ENCODE measurements at places on chromosomes 5 and 9. TPM values are rescaled to one million over a fixed set of nuclear protein-coding genes. Genes with fewer than 3 reads are reported as not detected.

FOXD4L6 gene
- not detected for total RNA-seq

DNA sequence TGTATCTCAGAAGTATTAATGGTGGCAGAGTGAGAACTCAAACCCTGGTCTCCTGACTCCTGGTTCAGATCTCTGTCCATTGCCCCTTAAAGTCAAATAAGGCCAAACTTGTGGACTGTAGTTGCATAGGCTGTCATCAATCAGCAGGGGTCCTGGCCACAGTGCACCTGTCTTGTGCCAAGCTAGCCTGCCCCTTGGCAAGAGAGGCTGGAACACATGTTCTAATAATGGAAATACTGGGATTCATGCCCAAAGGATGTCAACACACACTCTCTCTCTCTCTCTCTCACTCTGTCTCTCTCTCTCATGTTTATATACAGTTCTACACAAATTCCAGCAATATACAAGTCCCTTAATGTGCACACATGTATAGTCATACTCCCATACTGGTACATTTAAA is 44.3 kb downstream of the GLRA1 start:
- DNase-seq = no peak

CCDC192 gene
- total RNA-seq = 0.50 TPM

GRCh38 chr5:149028984-149029383 is 33.9 kb downstream of the SH3TC2 start:
- no peak for DNase-seq

WWC1 gene
- 20.2 TPM for total RNA-seq

DNA sequence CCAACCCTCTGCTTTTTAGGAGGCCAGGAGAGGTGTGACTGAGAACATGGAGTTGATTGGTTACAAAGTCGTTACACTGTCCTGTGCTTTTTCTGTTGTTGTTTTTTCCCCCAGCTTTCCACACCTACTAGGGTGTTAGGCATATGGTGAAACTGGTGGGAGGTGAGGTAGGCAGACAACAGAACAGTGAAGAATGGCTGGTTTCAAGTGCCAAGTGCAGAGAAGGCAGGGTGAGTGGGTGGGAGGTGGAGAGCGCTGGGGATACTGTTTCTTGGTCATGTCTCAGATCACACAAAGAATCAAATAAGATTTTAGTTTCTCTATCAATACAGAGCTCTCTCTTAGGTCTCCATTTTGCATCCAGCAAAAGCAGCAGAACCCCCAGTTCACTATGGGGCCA is 2.2 kb upstream of the SPTAN1 start:
- no peak for DNase-seq

- peak; percentile 50 for DNase-seq
Observed at GRCh38 chr9:83622939-83623678, at the start of gene IDNK. Gene IDNK, plus strand, starts transcription at chr9:83623143. Its CDS starts 29 bp downstream, at chr9:83623172.

- DNase-seq = no peak
Observed at GRCh38 chr9:69078581-69078980, 43.0 kb downstream of the FXN start.

GRCh38 chr5:115626445-115626823 is 598 bp upstream of the TMED7 start:
- no peak for DNase-seq

ELAVL2 gene
- total RNA-seq = 188 TPM

GRCh38 chr5:135154197-135154596 is 120.2 kb upstream of the PITX1 start:
- no peak for DNase-seq

- DNase-seq = no peak
Observed at GRCh38 chr5:150253416-150254208, 36.0 kb downstream of the CAMK2A start.

VPS13A gene
- 25.6 TPM for total RNA-seq

IRGM gene
- total RNA-seq = not detected

- DNase-seq = no peak
Observed at GRCh38 chr9:5518937-5519319, 8.6 kb downstream of the PDCD1LG2 start.

RNF180 gene
- total RNA-seq = 16.6 TPM

DNA sequence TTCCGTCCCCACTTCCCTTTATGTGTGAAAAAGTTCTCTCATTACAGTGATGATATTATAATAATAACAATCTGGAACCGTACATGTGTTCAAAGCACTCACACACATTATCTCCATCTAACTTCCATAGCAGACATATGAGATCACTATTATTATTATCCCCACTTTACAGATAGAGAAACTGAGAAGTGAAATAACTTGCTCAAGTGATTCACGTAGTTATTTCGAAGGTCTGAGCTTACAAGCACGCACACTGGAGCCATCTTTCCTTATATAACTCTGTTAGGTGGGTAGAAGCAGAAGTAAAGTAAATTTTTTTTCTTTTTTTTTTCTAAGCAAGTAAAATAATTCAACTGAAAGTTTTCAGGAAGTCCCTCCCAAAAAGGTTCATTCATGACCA is 62.9 kb upstream of the PTGER4 start:
- no peak for DNase-seq

C9orf153 gene
- total RNA-seq = 0.99 TPM

DNA sequence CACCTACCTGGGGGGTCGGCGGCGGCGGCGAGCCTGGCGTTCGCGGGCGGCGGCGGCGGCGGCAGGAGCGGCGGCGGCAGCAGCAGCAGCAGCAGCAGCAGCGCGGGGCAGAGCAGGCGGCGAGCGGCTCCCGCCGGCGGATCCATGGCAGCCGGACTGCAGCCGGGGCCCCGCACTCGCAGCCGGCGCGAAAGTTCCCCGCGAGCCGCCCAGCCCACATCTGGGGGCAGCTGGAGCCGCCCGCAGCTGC is 153 bp downstream of the ADAMTS2 start:
- no peak for DNase-seq

GRCh38 chr9:95270790-95271189 is 46.7 kb downstream of the FANCC start:
- no peak for DNase-seq

DNA sequence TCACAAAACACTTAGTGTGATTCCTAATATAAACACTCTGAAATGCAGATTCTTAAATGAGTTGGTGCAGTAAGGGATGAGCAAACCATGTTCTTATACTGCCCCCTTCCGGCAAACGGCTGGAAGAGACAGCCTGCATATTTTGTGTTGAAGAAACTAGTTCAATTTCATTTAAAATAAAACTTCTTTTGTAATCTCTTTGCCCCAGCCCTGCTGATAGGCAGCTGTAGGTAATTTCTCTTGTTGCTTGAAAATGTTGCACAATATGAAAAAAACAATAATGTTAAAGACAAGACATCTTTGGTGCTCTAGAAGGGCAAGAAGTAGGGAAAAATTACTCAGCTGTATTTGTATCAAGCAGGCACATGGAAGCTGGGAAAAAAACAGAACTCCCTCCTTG is 89.7 kb upstream of the CCNG1 start:
- DNase-seq = peak; percentile 71

DNA sequence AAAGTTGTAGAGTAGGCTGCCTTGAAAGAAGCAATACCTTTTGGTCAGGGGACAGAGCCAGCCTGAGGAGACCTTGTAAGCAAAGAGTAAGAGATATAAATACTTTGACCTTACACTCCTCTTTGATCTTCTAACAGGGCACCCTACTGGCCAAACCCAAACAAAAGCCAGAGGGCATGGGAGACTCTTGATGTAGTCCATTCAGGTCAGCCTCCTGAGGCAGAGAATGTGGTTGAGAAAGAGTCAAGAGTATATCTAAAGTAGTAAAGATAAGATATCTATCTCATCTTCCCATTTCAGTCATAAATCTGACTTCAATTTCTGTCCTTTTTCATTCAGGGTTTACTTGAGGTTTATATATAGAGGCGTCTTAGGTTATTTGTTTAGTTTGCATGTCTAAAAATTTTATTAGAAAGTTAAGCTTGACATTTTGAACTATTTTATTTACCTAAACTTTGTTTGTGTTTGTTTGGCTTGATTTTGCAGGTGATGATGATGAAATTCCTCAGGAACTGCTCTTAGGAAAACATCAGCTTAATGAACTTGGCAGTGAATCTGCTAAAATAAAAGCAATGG is 125.7 kb downstream of the NIPBL start:
- no peak for DNase-seq

- DNase-seq = no peak
Observed at GRCh38 chr5:169279125-169279524, 21.8 kb downstream of the SLIT3 start.

PIP5KL1 gene
- total RNA-seq = 7.3 TPM

DNA sequence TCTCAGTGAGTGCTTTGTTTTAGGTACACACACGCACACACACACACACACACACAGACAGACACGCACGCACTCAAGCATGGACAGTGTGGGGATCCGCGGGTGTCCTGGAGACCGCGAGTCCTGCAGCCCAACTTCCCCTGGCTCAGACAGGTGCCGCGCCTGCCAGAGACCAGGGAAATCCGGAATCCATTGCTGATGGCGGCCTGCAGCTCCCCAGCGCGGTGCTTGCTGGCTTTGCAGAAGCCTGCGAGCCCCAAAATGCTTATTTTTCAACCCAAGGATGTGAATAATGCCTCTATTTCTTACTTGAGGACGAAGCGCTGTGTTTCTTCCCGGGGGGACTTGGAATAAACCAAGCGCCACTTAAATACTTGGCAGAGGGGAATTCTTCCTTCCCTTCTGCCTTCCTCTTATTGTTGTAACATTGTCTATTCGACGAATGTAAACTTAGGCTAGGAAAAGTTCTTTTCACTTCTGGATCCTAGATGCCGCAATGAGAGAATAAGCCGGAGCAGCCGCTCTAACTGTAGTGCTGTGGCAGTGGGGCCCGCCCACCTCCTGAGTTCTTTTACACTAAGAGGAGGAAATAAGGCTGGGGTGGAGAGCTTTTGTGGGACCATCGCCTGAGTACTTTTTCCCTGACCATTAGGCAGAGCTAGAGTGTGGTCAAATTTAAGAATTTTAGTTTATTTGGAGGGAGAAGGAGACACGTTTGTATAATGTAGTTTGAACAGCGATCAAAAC is 802 bp downstream of the ITGA2 start:
- DNase-seq = no peak

SLC6A19 gene
- total RNA-seq = 0.10 TPM

DNA sequence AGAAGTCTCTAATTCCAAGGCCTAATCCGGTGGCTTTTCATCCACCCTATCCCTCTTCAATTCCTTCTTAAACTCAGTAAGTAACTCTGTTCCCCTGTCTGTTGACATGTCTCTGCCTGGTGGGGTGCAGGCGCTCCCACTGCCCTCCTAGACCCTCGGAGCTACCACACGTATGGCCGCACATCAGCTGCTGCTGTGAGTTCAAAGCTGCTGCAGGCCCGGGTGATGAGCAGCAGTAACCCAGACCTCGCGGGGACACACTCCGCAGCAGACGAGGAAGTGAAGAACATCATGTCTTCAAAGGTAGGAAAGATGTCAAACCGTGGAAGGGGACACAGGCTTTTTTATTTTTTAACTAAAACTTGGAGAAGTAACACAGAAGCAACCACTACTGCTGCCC is 167.7 kb downstream of the DOCK8 start:
- DNase-seq = no peak

DNA sequence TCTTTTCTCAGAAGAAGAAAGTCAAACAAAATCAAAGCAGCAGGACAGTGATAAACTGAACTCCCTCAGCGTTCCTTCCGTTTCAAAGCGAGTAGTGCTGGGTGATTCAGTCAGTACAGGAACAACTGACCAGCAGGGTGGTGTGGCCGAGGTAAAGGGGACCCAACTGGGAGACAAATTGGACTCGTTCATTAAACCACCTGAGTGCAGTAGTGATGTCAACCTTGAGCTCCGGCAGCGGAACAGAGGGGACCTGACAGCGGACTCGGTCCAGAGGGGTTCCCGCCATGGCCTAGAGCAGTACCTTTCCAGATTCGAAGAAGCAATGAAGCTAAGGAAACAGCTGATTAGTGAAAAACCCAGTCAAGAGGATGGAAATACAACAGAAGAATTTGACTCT is 2.7 kb downstream of the CAMLG start:
- DNase-seq = no peak

- no peak for DNase-seq
Observed at GRCh38 chr9:130997925-130998596, 10.9 kb upstream of the LAMC3 start.

DNA sequence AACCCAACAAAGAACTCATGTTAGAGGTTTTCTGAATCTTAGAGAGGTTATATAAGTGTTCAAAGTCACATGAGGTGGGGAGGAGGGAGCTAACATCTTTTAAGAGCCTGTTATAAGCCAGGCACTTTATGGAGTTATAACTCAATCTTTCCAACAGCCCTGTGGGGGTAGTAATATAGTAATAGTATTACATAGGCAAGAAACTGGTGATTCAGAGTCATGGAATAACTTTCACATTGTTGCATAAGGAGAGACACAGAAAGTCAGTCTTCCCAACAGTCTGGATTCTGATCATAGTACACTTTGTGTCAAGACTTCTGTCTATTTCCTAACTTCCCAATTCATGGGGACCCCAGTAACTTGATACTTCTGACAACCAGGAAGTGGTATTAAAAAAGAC is 89.2 kb downstream of the ACER2 start:
- DNase-seq = no peak

- no peak for DNase-seq
Observed at GRCh38 chr9:113602126-113603047, 138.9 kb downstream of the RGS3 start.

WDR55 gene
- total RNA-seq = 9.4 TPM

DNA sequence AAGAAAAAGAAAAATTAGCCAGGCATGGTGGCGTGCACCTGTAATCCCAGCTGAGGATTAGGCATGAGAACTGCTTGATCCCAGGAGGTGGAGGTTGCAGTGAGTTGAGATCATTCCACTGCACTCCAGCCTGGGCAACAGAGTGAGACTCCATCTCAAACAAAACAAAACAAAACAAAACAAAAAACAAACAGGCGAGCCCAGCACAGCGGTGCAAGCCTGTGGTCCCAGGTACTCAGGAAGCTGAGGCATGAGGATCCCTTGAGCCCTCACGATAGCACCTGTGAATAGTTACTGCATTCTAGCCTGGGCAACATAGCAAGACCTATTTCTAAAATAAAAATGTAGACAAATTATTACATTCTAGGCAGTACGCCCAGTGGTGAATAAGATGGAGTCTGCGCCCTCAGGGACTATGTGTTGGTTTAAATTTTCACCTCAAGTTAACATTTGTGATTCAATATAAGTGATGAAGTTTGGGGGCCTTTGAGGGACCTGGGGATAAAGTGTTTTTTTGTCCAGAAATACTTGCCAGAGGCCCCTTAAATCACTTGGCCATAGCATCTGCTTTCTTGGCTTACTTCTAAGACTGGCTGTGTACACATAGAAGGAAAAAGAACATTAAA is 3.4 kb upstream of the GAPVD1 start:
- DNase-seq = no peak

PTGER4 gene
- 13.9 TPM for total RNA-seq

CDX1 gene
- not detected for total RNA-seq

GRCh38 chr5:107769519-107769918 is 98.8 kb upstream of the EFNA5 start:
- DNase-seq = no peak

GRCh38 chr5:56685503-56686217 is 129.7 kb upstream of the MAP3K1 start:
- no peak for DNase-seq

RNF208 gene
- total RNA-seq = 2.0 TPM

GRCh38 chr9:88889386-88889785 is 101.9 kb upstream of the S1PR3 start:
- DNase-seq = peak; percentile 4

- DNase-seq = no peak
Observed at GRCh38 chr9:68861436-68861835, 152.5 kb downstream of the PRKACG start.

- DNase-seq = no peak
Observed at GRCh38 chr5:158313027-158313732, 454.2 kb upstream of the CLINT1 start.

LTC4S gene
- 6.2 TPM for total RNA-seq

- DNase-seq = no peak
Observed at GRCh38 chr9:35891646-35892045, 14.4 kb upstream of the HRCT1 start.

Measured in spinal cord (tissue), 10 donors.